ENCODE measurements at places on chromosomes 4 and X.

DNA sequence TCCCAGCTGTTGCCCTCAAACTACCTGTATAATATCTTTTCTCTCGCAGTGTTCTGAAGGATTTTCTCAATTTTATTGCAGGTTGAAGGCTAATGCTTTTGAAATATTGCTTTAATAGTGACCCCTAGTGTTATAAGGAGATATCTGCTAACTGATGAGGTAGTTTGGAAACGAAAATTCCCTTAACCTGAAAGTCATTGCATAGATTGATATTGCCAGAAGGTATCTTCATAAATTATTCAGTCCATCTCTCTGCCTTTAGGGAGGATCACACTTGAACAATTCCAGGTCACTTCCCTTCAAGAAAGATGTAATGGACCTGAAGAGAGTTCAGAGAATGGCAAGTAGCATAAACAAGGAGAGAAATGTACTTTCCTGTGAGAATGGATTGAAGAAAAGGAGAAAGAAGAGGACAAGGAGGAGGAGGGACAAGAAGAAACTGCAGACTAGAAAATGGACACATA, 44.1 kb downstream of the TIGD4 start:
- DNase-seq: peak; percentile 59

GRCh38 chrX:30275498-30275897, 28.6 kb downstream of the MAGEB1 start:
- peak; percentile 0 for DNase-seq

DNA sequence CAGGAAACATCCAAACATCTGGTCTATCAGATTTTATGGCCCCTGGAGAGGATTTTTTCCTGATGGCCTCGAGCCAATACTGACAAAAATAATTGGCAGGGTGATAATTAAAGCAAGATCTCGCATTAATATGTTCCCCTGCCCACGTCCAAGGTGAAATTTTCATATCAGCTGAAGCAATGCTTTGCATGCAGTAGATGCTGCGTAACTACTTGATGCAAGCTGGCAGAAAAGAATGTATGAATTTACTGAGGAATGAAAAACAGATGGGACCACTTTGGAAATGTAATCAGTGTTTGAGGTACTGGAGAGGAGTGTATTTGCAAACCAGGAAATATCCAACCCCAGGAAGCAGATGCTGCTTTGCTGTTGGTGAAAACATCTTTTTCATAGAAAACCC, 36.8 kb upstream of the REST start:
- no peak for DNase-seq

GRCh38 chr4:140092094-140092851, 61.7 kb downstream of the MAML3 start:
- no peak for DNase-seq

DNA sequence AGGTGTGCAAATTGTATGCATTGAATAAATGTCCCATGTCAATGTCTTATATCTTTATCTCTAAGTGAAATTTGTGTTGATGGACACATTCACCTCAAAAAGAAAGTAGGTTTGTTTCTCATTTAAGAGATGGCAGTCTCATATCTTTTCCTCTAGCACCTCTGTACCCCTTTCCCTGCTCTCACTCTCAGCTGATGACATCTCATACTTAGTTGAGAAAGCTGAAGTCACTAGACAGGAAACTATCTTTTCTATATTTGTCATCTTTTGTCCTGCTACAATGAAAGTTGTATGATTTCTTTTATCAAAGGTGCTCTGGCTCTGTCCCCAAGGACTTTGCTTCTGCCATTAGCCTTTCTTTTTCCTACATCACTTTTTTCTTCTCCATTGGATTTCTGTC, 84.0 kb upstream of the GRPR start:
- DNase-seq: no peak

DNA sequence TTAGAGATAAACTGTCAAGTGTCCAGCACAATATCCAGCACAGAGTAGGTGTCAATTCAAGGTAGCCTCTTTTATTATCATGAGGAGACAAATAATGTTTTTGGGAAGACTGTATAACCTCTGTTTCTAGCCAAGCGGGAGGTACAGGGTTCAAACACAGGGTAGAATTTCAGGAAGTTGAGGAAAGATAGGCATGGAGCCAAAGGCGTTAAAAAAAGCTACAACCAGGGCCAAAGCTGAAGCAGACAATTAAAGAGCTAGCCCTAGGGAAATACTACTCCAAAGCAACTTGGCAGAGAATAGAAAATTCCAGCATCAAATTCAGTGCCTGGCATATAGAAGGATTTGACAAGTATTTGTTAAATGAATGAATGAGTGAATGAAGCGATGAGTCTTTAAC, 40.0 kb upstream of the CASK start:
- DNase-seq: no peak

DNA sequence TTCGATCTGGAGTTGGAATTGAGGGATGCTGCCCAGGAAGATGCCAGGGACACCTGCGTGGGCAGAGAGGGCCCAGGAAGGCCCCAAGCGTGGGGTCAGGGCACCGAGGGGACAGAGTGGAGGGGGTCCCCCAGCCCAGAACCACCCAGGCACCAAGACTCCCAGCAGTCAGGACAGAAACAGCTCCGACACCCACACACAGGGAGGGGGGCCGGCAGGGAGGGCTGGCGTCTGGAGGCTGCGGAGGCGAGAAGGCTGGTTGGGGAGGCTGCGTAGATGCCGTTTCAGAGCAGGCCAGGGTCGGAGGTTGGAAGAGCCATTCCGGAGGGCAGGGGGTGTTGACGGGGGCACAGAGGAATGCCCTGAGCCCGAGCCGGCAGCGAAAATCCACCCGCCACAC, 23.6 kb downstream of the ATP5ME start:
- no peak for DNase-seq

DNA sequence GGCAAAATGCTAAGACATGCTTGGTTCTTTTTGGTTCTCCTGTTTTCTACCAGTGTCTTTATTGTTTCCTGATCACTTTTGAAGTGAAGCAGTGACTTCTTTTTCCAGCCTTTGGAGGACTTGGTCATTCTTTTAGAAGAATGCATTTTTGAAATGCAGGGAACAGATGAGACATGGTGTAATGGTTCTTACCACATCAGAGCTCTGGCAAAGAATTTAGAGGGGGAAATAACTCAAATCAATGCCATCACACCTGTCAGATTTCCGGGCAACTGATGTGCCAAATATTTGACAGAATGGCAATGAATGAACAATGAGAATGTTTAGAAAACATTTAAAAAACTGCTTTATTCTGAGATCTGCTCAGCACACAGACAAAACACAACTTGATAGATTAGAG, 519.6 kb downstream of the IQCM start:
- DNase-seq: no peak

- no peak for DNase-seq
Measured at GRCh38 chr4:6047130-6047673, 29.0 kb upstream of the C4orf50 start.
